NCI-H187 treated with DMSO at 0.1 percent for 48 hours (cell line): ENCODE measurements at places on chromosomes 5 and 9.

GRCh38 chr5:126544087-126544740 lies 50.8 kb downstream of the ALDH7A1 start:
- DNase-seq: no peak

DNA sequence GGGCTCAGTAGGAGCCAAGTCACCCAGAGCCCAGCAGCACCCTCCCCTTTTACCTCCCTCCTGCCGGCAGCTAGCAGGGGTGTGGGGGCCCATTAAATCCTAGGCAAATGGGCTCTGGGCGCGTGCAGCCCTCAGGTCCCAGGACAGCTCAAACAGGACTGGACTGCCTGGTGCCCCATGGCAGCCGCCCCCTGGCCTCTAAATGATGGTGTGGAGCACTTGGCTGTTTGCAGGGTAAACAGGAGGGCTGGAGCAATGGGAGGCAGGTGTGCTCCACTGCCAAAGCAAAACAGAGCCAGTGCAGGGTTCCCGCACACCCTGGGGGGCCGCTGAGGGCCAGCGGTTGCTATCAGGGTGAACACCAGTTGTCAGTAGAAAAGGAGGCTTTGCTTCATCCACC lies 55.9 kb upstream of the C5orf58 start:
- no peak for DNase-seq

GRCh38 chr5:64417390-64417789 lies 88.4 kb upstream of the RGS7BP start:
- DNase-seq: no peak

DNA sequence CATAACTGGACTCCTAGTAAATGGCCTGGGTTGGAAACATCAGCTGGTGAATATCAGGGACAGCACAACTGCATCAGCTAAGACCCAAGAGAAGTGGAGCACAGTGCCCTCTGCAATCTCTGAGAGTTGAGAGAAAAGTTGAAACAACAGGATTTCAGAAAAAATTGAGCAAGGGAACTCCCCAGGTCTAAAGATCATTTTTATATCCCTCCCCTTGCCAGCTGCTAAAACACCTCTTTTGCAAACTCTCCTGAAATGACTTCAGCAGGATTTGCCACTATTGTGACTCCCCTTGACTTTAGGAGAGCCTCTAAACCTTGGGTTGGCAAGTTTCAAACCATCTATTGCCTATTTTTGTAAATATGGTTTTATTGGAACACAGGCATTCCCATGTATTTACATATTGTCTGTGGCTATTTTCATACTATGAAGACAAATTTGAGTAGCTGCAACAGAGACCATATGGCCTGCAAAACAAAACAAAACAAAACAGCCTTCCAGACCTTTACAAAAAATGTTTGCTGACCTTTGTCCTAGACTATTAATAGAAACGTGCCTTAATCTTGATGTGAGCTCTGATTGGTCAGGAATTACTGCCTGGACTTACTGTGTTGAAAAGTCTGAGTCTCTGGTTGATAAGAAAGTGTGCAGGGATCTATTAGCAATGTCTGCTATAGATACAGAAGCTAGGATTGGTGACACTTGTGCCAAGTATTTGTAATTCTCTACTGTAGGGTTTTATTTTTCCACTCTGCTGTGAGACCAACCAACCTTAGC lies 37.7 kb upstream of the PLPPR1 start:
- DNase-seq: no peak

DNA sequence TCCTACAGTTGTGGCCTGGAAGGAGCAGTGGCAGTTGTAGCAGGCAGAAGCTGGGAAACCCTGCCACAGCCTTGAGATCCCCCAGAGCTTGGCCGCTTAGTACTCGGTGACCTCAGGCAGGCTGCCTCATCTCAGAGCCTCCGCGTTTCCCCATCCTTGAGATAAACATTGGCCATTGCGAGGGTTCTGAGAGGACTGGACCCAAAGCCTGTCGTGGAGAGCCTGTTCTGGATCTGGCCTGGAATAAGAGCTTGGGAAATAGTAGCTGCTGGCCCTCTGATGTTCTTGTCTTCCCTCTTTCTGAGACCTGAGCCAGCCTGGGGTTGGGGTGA lies 1.3 kb downstream of the MIGA2 start:
- no peak for DNase-seq

DNA sequence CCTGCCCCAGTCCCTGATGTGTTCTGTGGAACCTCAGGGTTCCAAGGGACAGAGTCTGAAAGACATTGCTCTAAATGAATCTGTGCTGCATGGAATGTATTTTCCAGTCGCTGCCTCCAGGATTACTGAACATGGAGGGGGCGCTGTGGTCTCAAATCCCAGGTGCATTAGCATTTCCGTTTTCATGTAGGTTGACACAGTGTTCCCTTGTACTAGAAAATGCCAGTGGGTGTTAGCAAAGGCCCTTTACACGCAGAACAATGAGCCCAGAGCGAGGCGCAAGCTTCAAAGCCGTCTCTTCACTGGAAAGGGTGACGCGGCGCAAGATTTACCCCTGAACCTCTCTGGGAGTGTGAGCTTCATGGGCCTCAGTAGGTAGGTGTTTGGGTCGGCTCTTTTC lies 308.3 kb downstream of the SLIT3 start:
- DNase-seq: no peak

DNA sequence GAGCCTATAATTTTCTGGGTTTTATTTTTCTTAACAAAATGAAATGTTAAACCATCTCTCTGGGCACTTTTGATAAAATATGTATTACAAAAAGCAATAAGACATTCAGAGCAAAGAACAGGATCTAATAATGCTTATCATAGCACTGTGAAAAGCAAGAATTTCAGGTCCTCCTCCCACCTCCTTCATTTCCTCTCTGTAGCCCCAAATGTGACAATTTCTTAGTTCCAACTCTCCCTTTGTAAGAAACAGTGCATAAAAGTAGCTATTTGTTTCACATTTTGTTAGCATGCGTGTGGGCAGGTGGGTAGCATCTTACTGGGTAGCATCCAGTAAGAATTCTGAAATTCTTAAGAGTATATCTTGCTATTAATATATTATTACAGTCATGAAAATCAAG lies 130.9 kb upstream of the RASA1 start:
- no peak for DNase-seq

- DNase-seq: no peak
Observed at GRCh38 chr9:25964239-25964638, 286.0 kb upstream of the TUSC1 start.

DNA sequence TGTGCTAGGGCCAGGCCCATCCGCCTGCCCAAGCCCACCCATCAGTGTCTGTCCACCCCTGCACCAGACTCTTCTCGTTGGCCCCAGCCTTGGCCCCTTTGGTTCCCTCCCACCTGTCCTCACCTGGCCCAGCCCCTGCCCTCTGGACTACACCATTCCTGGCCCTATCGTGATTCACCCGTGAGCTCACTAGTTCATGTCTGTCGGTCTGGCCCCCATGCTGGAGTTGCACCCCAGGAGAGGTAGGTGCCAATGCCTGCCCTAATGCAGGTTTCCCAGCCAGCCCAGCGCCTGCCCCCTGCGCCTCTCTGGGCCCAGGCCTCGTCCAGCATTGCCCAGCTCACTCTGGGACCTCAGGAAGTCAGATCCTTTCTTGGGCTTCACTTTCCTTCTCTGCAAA lies 115.4 kb upstream of the LMX1B start:
- no peak for DNase-seq

DNA sequence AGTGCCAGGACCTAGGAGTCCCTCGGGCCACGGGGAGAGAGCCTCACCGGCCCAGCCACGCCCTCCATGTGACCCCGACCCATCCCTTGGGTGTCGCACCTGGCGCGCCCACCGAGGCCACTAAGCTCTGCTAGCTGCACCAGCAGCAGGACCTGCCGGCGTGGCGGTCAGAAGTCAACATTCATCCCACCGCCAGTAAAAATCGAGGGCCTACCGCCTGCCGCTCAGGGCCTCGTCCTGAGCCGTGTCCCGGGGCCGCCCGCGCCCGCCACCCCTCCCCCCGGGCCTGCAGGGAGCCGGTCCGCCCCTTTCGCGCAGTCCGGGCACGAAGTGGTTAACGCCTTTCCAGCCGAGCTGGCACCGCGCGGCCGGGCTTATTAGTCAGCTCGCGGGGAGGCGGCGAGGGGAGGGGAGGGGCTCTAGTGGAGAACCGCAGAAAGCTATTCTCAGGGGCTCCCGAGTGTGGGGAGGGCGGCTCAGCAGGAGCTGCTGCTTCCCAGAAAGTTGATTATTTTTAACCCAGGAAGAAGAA lies 124.4 kb downstream of the C9orf50 start:
- DNase-seq: no peak

DNA sequence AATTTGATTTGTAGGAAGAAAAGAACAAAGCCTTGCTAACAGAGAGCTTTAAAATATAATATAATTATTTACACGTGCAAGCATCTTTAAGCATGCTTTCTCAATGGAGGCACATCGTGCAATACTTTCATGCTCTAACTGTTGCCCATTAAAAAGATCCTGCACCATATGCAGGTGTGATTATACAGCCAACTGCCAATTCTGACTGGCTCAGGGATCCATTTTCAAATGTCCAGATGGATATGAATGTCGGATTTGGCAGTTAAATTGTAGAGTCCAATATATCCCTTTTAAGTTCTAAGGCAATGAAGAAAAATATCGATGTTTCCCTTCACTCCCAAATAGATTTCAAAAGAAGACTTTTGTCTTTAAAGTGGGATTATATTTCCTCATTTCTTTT lies 416.4 kb upstream of the CD180 start:
- no peak for DNase-seq

GRCh38 chr5:2542026-2542425 lies 209.5 kb downstream of the IRX2 start:
- no peak for DNase-seq

GRCh38 chr5:97528941-97529340 lies 345.9 kb upstream of the RIOK2 start:
- no peak for DNase-seq

DNA sequence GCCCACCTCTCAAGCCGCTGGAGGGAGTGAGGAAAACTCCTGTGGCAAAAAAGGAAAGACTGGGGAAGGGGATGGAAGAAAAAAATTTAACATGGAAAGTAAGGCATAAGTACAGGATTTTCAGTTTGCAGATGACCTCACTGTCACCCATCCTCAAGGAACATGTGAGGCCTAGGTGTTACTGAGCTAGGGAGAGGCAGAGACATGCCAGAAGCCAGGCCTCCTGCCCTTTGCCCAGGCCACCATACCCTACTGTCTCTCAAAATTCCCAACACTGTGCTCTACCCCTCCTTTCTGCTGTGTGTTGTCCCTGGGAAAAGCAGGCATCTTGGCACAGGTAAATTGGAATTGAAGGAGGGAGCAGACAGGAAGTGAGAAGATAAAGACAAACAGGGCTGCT lies 4.4 kb upstream of the MGAT1 start:
- DNase-seq: no peak

DNA sequence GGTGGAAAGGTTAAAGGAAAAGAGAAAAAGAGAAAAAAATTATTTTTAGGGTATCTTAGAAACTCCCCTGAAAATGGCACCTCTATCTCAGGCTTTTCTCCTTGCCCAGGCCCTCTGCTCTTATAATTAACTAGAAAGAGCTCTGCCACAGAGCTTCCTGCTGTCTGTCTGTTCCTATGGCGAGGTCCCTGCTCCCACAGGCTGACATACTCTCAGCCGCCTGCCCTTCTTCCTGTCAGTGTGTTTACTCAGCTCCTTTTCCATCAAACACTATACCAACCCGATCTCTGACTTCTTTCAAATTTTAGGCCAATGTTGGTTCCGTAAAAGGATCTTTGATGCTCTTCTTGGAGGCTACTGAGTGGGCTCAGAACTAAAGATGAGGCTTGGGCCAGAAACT lies 482.6 kb downstream of the DMAC1 start:
- DNase-seq: no peak

GRCh38 chr5:140293091-140293848 lies 9.6 kb downstream of the PFDN1 start:
- DNase-seq: no peak

DNA sequence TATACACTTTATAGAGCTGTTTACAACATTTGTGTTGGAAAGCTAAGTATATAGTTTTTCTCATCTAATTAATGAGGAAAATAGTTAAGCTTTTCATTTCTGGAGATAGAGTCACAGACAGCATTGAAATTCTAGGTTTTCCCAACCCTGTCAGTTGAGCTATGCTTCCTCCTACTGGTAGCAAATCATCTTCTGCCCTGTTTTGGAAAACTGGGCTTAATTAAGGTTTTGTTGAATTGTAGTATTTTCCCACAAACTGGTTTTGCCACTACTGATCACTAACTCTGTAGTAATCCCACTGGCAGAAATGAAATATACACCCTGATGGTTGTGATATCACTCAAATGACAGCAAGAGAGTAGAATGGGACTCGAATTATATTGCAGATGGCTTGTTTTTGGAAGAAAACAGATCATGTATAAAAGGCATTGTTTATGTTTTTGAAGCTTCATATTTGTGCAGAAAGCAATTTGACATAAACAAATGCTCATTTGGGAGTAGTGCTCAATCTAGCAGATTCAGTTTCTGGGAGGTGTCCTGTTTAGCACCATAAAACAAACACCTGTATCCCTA lies 46.6 kb downstream of the CD180 start:
- no peak for DNase-seq
